ENCODE measurements at places on chromosomes 12 and 14.

- peak; percentile 44 for DNase-seq
Measured at GRCh38 chr12:119989731-119990381, 820 bp downstream of the BICDL1 start.

DNA sequence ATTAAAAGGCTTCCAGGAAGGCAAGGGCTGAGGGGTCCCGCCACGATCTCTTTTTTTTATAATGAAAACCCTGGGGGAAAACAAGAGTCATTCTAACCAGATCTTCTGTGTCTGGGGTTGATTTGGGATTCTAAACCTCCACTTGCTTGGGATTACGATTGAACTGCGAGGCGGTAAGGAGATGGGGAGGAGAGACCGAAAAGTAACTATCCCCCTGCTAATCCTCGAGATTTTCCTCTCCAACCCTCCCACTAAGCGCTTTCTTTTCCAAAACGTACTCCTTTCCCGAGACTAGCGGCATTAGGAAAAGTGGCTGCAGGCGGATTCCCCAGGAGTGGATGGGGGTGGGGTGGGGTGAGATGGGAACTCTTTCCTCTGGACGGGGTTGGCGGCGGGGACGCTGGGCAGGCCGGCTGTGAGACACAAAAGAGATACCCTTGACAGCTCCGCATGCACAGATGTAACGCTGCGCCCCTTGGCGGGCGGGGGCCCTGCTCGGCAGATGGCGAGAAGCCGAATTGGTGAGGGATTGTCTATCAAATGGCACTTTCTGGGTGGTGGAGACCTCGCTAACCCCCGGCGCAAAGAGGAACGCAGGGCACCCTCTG is 830 bp upstream of the SRRM4 start:
- no peak for DNase-seq

GRCh38 chr12:120067084-120067869 is 49.3 kb downstream of the RAB35 start:
- no peak for DNase-seq

- DNase-seq: no peak
Measured at GRCh38 chr12:121196902-121197301, 13.0 kb upstream of the P2RX4 start.

DNA sequence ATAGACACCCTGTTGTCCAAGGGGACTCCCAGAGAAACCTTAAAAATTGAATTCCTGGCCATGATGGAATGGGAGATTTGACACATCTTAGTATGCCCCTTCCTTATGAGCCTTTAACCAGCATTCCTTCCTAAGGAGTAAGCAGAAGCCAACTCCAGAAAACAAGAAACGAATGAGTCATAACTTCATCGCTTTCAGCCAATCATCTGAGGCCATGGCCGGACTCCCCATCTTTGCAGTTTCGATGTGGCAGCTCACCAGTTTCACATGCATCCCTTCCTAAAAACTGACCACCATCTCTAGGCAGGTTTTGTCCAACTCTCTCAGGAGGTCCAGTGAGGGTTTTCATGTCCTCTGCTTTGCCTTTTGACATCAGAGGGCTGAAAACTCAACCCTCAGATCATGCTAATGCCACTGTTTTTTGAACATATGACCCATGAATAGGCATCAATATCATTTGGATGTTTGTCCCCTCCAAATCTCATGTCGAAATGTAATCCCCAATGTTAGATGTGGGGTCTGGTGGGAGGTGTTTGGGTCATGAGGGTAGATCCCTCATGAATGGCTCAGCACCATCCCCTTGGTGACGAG is 19.9 kb downstream of the DAAM1 start:
- DNase-seq: no peak

- DNase-seq: no peak
Measured at GRCh38 chr14:68723808-68724268, 69.0 kb downstream of the ZFP36L1 start.

- DNase-seq: no peak
Measured at GRCh38 chr12:13440844-13441243, 244.3 kb downstream of the EMP1 start.

DNA sequence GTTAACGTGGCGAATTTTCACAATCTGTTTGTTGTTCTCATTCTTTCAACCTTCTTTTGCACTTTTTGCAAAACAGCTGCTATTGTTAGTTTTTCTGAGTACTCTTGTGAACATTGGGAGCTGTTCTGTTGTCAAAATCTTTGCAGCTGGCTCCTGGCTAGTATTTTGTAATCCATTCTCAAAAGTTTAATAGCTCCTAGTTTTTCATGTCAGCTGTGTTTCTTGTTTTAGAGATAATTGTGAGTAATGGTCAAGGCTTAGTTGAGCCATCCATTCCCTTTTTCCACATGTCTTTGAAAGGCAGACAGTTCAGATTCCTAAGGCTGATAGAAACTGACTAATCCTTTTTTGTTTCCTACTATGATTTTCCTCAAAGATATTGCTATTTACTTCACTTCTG is 39.1 kb upstream of the CRADD start:
- no peak for DNase-seq

- DNase-seq: no peak
Measured at GRCh38 chr12:80549298-80549697, 105.3 kb downstream of the PTPRQ start.

DNA sequence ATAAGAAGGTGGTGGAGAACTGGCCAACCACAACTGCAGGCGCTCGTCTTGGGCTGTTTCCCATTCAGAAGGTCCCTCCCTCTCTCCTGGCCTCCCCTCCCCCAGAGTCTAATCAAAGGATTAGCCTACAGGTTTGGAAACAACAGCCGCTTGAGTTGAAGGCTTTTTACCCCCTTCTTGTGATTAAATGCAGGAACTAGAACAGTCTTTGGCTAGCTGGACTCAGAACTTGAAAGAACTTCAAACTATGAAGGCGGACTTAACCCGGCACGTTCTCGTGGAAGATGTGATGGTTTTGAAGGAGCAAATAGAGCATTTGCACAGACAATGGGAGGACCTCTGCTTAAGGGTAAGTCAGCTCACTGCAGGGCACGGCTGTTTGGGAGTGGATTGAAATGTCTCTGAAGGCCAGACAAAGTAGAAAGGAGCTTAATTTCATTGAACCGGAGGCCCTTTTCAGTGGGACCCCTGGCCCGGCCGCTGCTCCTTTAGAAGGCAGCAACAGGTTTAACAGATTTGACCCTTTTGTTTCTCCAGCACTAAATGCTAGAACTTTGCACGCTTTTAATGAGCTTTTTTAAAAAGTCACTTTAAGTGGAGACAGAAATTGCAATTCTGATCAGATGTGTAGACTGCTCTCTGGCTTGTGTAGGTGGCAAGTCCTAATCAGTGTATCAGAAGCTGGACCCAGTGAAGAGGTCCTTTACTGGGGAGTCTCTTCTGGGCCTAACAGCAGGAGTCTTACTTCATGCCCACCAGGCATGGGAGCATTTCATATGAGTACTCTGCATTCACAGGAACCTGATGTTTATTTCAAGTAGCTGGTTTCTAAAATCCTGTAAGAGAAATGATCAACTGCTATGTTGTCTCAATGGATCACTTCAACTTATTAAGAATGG is 107.7 kb downstream of the ESR2 start:
- DNase-seq: no peak

DNA sequence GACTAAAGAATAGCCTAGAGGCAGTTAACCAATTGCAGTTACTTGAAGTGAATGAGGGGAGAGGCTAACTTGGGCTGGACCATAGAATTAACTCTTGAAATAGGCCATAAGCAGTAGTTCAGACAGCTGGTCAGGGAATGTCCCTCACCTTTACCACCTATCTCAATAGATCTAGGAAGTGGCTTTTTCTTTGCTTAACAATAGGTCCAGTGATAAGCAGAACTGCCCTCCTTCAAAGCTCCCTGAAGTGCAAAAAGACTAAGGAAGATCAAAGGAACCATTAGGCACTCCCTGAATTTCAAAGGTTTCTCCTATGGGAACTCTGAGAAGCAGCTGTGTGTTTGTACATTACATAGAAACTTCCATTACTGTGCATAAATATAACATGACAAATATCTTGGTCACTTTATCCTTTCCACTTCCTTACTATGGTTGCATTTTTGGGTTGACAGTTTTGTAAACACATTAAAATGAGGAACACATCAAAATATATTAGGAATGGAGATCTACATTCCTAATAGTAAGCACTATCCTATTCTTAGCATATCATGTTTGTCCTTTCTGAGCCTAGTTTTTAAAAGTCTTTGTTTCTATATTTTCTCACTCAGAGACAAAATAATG is 7.2 kb upstream of the NAA30 start:
- DNase-seq: no peak

DNA sequence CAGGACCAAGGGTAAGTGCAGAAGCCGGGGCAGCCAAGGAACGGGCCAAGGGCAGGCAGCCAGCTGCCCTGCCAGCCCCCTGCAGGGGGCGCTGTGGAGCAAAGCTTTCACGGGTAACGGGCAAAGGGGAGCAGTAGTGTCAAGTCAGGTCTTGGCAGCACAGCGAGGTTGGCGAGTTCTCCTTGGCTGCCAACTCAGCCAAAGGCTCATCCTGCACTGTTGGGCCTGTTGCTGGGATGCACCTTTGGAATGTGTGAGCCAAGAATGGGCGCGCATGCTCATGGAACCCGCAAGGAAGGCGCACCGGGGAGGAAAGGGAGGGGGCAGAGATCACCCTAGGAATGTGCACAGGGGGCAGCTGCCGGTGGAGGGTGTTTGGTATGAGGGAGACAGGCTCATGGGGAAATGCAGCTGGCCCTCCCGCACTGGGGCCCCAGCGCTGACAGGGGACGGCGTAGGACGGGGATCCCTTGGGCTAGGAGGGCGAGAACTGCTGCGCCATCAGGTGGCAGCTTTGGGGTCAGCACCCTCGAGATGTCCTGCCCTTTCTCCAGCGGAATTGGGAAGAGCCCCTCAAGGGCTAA is 138.0 kb downstream of the ASCL4 start:
- DNase-seq: no peak

- DNase-seq: no peak
Measured at GRCh38 chr12:29008786-29009185, 140.3 kb upstream of the FAR2 start.

DNA sequence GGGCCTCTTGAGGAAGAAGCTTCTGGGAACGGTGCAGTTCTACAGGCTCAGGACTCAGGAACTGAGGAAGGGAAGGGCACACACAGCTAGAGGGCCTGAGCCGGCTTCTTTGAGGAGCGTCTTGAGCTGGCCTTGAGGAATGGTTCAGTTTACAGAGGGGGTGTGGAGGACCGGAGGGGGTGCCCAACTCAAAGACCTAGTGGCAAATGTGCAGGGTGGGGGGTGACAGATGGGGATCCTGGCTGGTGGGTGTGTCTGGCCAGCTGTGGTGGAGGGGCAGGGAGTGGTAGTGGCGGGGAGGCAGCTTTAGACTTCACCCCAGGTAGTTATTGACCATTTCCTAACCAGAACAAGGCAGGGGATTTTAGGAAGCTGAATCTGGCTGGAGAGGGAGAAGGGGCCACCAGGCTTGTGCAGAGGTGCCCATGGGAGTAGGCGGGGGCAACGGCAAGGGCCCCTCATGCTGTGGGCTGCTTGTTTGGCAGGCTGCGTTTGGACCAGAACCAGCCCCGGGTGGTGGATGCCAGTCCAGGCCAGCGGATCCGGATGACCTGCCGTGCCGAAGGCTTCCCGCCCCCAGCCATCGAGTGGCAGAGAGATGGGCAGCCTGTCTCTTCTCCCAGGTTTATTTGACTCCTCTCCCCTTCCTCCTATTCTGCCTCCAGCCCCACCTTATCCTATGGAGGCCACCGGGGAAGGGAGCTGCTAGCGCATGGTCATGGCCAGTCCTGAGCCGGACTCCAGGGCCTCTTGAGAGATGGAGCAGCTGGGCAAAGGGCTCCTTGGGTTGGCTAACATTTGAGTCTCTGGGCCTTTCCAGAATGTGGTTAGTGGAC is 27.8 kb downstream of the PAPLN start:
- no peak for DNase-seq

GRCh38 chr12:104095289-104095688 is 31.0 kb downstream of the HCFC2 start:
- no peak for DNase-seq

DNA sequence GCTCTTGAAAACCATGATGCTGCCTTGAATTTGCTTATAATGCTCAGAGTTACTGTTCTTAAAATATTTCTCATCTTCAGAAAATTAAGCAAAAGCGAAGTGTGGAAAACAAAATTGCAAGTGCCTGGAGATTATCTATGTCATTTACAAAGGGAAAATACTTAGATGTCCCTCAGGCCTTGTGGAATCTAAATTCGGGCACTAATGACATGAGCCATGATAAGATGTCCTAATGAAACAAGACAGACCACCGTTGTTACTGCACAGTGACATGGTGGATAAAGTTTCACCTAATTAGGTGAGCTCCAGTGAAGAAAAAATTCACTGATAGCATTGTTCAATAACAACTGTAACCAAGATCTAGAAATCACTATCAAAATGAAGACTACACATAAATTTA is 30.4 kb downstream of the PPP1R13B start:
- no peak for DNase-seq

GRCh38 chr12:95201056-95201670 is 16.1 kb downstream of the FGD6 start:
- no peak for DNase-seq

DNA sequence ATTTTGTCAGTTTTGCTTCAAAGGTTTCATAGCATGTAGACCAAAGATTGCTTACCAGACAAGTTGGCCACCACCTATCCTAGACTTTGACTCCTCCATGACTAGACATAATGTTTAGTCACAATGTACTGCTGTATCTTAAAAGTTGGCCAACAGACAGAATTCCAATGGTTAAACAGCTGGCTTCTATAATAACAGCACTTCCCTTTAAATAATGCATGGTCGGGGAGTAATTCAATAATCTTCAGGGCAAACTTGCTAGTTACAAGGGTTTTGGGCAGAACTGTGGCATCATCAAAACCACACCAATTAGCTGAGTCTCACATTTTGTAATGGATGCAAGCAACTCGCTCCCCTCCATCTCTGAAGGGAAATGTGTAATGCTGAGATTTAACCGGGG is 56.9 kb downstream of the IGF1 start:
- DNase-seq: no peak

GRCh38 chr14:92751819-92752218 is 3.4 kb upstream of the LGMN start:
- DNase-seq: no peak

GRCh38 chr12:6235499-6235898 is 35.3 kb downstream of the CD9 start:
- DNase-seq: no peak

DNA sequence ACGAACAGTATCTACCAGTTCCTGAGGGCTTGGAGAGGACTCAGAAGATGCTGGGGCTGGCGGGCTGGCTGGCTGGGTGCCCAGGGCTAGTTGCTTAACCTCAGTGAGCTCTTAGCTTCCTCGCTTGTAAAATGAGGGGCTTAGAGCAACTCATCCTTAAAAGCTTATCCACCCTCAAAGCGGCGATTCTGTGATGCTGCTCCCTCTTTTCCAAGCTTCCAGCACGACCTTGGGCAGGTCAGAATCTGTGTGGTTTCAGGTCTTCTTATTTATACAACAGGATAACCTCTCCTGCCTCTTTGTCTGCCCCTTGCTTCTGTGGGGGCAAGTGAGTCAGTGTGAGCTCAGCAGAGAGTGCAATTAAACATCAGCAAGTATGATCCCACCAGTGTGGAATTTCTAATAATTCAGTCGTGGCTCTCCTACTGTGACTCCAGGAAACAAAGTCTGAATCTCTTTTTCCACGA is 281.8 kb downstream of the KSR2 start:
- peak; percentile 26 for DNase-seq
